Glomerular endothelial cell (primary cell): ENCODE measurements at places on chromosomes 6 and 20. TPM values are rescaled to one million over a fixed set of nuclear protein-coding genes. Genes with fewer than 3 reads are reported as not detected.

HLA-E gene
- 412 and 601 TPM in 2 replicates for total RNA-seq

ENPP5 gene
- 0.19 TPM in 1 of 2 replicates, not detected in the other for total RNA-seq

KCNG1 gene
- total RNA-seq = 11.5 and 23.2 TPM in 2 replicates

GABRR1 gene
- not detected in 2 replicates for total RNA-seq

QRSL1 gene
- total RNA-seq = 7.3 and 8.2 TPM in 2 replicates

MUC21 gene
- total RNA-seq = not detected in 2 replicates

BPIFA3 gene
- not detected in 2 replicates for total RNA-seq

LCA5 gene
- total RNA-seq = 3.3 and 4.6 TPM in 2 replicates

NOL7 gene
- total RNA-seq = 125 and 160 TPM in 2 replicates

NHSL1 gene
- 64.3 and 78.2 TPM in 2 replicates for total RNA-seq

ECT2L gene
- total RNA-seq = 0.12 TPM in 1 of 2 replicates, not detected in the other

TRIM40 gene
- total RNA-seq = not detected in 2 replicates

CCR6 gene
- not detected in 2 replicates for total RNA-seq

DNA sequence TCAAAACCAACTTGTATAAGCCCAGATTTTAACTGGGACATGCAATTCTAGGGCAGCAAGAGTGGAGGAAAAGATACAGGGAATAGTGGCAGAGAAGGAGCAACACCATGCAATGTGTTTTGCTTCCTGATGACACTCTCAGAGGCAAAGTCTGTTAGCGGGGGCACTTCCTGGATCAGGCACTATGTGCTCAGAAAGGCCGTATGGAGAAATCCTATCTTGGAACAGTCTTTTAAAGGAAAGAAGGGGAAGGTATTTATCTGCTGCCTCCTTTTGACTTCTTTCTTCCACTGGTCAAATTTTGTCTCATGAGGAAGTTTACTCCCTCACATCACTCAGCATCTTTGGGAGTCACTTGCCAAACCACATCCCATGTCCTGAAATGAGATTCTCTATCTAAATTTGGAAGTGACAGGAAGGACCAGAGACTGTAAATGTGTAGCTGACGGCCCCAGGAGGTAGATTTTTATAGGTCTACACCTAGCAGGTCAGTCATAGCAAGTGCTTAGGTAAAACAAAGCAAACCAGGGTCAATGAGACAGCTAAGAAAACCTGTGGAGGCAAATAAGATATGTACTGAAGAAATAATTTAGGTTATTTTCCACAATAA is 91.7 kb upstream of the ELOVL5 start:
- no peak for DNase-seq

DNA sequence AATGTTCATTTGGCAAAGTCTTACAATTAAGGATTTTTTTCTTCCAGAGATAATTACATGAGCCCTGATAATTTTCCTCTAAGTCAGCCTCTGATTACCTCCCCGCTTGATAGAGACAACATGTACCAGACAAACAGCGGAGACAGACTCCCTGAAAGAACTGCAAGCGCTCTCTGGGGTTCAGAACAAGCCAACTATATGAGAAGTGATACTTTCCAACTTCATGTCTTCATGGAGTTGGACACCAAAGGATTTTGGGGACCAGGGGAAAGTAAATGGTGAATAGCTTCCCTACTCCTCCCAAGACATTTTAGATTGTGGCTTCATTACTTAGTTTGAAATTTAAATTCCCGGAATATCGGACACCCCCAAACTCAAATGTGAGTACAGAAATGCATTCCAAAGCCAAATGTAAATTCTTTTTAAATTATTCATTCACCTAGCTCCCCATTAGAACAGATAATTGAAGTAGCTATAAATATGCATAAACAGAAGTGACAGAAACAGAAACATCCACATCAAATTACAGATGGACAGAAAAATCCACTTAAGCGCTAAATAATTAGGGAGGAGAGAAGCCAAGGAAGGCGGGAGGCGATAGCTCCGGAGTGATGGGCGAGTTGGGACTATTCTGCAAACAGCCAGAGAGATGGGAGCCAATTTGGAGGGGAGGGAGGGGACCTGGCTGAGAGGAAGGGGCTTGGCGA is 129.7 kb upstream of the AKAP12 start:
- no peak for DNase-seq

DNA sequence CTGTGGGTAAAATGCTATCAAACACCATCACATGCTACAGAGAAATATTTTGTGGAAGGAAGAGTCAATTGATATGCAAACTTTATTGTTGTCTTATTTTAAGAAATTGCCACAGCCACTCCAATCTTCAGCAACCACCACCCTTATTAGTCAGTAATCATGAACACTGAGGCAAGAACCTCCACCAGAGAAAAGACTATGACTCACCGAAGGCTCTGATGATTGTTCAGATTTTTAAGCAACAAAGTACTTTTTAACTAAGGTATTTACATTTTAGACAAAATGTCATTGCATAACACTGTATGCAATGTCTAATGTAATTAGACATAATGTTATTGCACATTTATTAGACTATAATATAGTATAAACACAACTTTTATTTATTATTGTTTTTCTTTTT is 26.2 kb upstream of the MMP24 start:
- DNase-seq = no peak

- DNase-seq = no peak
These were observed 121.4 kb upstream of the DST start for GRCh38 chr6:56764081-56764566.

- no peak for DNase-seq
These were observed 249.9 kb downstream of the KHDC1L start for GRCh38 chr6:72975352-72975752.

- DNase-seq = no peak
These were observed 6.1 kb downstream of the PLAGL2 start for GRCh38 chr20:32201296-32201976.

GRCh38 chr6:56387621-56388414 is 140.4 kb upstream of the COL21A1 start:
- no peak for DNase-seq

GRCh38 chr6:114521926-114522325 is 179.1 kb upstream of the HS3ST5 start:
- no peak for DNase-seq

DNA sequence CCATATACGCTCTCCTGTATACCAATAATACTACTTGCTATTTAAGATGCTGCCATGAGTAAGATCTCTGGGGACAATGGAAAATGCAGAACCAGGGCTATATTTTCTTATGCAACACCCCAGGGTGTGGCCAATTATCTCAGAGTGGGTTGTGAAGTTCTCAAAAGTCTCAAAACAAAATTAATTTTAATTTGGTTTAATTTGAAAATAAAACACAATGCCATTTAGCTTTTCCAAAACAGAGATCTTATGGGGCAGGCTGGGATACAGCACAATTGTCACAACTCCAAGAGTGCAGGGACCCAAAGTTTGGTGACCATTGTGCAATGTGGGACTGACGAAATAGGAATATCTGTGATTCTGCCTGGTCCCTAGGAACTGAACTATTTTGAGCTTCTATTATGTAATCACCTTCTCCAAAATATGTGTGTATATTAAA is 43.1 kb downstream of the MBOAT1 start:
- DNase-seq = no peak

DNA sequence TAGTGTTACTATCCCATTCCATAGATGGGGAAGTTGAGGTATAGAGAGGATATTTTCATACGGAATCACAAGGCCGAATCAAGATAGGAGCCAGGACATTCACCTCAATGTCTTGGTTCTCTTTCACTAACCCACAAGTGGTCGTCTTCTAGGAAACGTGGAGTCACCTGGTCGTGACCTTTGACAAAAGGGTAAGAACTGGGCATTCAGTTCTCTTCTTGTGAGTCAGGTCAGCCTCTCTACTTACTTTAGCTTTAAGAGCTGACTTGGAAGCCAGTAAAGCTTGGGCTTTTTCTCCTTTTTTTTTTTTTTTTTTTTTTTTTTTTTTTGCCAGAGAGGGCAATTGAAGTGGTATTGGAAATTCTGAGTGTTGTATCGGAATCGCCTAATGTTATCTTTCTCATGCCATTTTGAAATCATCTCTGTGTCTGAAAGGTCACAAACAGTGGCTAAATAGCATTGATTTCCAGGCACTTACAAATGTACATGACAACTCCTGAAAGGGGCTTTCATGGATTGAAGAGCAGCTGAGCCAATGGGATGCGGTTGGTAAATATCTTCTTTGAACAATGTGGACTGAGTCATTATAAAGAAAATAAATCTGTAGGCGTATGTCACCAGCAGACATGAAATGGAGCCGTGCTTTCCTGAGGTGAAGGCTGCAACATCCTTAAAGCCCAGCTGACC is 356.9 kb downstream of the KIF16B start:
- no peak for DNase-seq

DNA sequence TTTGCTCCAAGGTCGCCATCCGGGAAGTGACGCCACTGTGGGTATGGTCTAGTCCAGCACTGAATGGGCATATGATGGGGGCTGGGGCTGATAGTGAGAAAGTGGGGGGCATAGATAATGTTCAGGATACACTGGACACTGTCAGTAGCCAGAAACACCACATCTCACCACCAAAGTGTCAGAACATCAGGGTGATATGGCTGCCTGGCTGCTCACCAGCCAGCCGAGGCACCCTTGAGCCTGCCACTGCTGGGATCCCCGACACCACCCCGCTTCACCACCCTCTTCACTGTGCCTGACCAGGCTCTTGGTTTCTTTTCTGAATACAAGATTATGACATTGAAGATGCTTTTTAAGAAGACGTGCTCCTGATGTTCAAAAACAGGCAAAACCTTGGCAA is 46.9 kb downstream of the SIRPA start:
- DNase-seq = no peak

- no peak for DNase-seq
These were observed 139.2 kb upstream of the MMS22L start for GRCh38 chr6:97422171-97422570.

DNA sequence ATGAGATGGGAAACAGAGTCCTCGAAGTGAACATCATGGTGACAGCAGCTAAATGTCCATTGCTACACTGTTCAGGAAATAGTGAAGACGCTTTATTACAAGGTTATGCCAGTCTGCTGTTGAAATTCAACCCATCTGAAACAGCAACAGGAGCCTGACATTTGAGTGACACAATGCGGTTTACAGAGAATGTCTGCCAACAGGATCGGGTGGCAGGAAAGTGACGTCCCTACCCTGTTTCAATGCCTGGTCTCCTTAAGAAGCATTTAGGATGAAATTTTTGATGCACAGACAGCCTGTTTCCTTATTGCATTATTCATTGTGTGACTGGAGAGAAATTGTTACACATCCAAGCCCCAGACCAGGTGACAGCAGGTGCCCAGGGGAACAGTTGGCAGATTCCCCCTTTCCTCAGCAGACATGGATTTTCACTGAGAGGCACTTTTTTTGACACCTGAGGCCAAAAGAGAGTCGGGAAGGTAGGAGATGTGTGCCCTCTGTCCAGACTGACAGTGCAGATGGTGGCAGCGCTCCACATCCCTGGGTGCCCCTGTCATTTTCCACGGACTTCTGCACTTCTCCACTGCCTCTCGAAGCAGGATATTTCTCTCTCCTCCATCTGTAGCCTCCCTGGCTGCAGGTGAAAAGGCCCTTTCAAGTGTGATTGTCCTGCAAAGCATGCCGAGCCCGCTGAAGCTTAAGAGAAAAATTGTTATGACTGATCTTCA is 87.9 kb downstream of the BFSP1 start:
- no peak for DNase-seq

- DNase-seq = no peak
These were observed 53.7 kb downstream of the JARID2 start for GRCh38 chr6:15299430-15300131.

GRCh38 chr6:18978337-18979128 is 591.4 kb downstream of the RNF144B start:
- DNase-seq = no peak

DNA sequence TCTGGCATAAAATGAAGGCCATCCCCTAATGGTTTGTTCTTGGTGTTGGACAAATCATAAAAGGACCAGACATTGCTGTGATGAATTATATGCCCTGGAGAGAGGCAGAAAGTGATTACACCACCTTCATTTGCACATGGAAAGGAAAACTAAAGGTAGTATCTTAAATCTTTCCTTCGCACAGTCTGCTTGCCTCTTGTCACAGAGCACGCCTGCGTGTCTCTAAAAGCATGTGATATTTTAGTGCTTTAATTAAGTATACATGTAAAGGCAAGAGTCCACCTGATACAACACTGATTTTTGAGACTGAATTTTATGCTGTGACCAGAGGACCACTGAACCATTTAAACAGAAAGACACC is 28.8 kb upstream of the PLAGL1 start:
- no peak for DNase-seq

DNA sequence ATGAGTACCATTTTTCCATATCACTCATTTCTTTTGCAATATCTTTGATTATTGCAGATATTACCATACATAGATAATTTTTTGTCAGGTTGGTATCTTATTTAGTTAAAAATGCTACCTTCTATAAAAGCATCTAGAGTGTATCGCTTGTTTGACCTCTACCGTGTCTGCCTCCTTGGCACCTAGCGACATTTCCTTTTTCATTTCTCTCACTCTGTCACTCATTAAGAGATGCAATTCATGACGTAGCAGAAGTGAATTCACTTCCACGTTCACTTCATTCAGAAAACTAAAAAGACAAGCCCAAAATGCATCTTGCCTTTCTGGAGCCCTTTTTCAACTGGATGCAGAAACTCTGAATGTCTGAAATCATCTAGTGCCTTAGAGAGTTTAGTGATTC is 172.9 kb downstream of the MMS22L start:
- no peak for DNase-seq

- DNase-seq = no peak
These were observed 8.3 kb upstream of the ISM1 start for GRCh38 chr20:13212750-13213149.

DNA sequence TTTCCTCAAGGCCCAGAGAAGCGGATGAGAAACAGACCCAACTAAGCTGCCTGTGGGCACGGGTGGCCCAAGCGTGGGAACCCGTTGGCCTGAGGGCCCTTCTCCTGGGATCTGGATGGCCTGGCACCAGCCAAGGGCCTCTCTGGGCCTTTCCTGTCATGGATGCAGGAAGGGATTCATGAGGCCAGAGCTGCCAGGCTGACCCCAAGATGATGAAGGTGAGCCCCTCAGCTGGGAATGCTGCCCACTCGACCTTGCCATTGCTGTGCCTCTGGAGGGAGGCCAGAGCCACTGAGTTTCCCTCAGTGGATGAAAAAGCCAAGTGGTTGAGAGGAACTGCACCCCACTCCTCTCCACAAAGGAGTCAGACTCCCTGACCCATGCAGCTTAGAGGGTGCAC is 171.2 kb downstream of the VEGFA start:
- no peak for DNase-seq

GRCh38 chr20:19937651-19938420 is 79.3 kb upstream of the NAA20 start:
- DNase-seq = no peak

GRCh38 chr6:69232911-69233448 is 563.8 kb downstream of the LMBRD1 start:
- peak; percentile 4 for DNase-seq

DNA sequence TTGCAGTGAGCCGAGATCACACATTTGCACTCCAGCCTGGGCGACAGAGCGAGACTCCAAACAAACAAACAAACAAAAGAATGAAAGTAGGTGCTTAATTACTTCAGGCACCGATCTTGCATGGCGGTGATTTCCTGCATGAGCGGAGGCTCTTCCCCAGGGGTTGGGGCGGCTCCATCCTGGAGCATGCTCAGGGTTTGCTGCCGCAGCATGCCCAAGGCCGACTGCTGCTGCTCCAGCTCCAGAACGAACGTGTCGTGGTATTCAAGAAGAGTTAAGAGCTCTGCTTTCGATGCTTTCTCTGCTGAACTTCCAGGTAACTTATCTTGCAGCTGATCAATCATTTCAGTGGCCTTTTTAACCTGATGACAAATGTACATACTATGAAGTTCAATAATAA is 313.8 kb downstream of the SYNE1 start:
- DNase-seq = no peak
